Hair follicle dermal papilla cell (primary cell): ENCODE measurements at places on chromosomes 6 and 20. TPM values are rescaled to one million over a fixed set of nuclear protein-coding genes. Genes with fewer than 3 reads are reported as not detected.

MUC21 gene
- not detected in 2 replicates for total RNA-seq

C6orf47 gene
- total RNA-seq: 24.4 and 24.5 TPM in 2 replicates

ADTRP gene
- total RNA-seq: 0.36 and 0.81 TPM in 2 replicates

LST1 gene
- total RNA-seq: not detected in 2 replicates

EHMT2 gene
- 55.6 and 57.8 TPM in 2 replicates for total RNA-seq

SLC22A16 gene
- 0.12 TPM in 1 of 2 replicates, not detected in the other for total RNA-seq

SRMS gene
- not detected in 2 replicates for total RNA-seq

SPATS1 gene
- not detected in 2 replicates for total RNA-seq

B3GAT2 gene
- under 0.01 TPM in 1 of 2 replicates, not detected in the other for total RNA-seq

DSP gene
- total RNA-seq: 8.8 and 12.4 TPM in 2 replicates

TENT5A gene
- 50.0 and 61.7 TPM in 2 replicates for total RNA-seq

OXT gene
- not detected in 2 replicates for total RNA-seq

SNX9 gene
- total RNA-seq: 99.1 and 126 TPM in 2 replicates

NINL gene
- total RNA-seq: 10.6 and 16.4 TPM in 2 replicates

PRPF6 gene
- total RNA-seq: 54.9 and 55.3 TPM in 2 replicates

RSPH4A gene
- 0.65 and 0.97 TPM in 2 replicates for total RNA-seq

NTSR1 gene
- 0.36 and 0.49 TPM in 2 replicates for total RNA-seq

TP53RK gene
- total RNA-seq: 23.7 and 28.6 TPM in 2 replicates

BPIFB1 gene
- total RNA-seq: not detected in 2 replicates

LAMA2 gene
- 114 and 134 TPM in 2 replicates for total RNA-seq

SLC29A1 gene
- total RNA-seq: 5.8 and 8.4 TPM in 2 replicates

XRN2 gene
- total RNA-seq: 77.6 and 84.7 TPM in 2 replicates

C6orf132 gene
- 1.5 and 2.6 TPM in 2 replicates for total RNA-seq

EYS gene
- total RNA-seq: under 0.01 TPM in 2 replicates

FNDC11 gene
- total RNA-seq: 0.65 and 0.73 TPM in 2 replicates

HLA-DMB gene
- total RNA-seq: 0.49 and 0.65 TPM in 2 replicates

DNPH1 gene
- total RNA-seq: 31.8 and 43.1 TPM in 2 replicates

MUCL3 gene
- not detected in 2 replicates for total RNA-seq

DLL1 gene
- total RNA-seq: 0.32 and 2.3 TPM in 2 replicates

HTR1E gene
- not detected in 2 replicates for total RNA-seq

LY6G6C gene
- not detected in 2 replicates for total RNA-seq

LSM14B gene
- total RNA-seq: 65.9 and 73.3 TPM in 2 replicates

MAFB gene
- total RNA-seq: 13.5 and 13.8 TPM in 2 replicates

OR2W1 gene
- not detected in 2 replicates for total RNA-seq

SLC22A1 gene
- 0.12 and 0.49 TPM in 2 replicates for total RNA-seq

CLVS2 gene
- total RNA-seq: not detected in 2 replicates

E2F3 gene
- total RNA-seq: 8.9 and 9.0 TPM in 2 replicates

CRIP3 gene
- not detected in 2 replicates for total RNA-seq

PGC gene
- total RNA-seq: not detected in 2 replicates
